ENCODE measurements at places on chromosomes 1 and 21. TPM values are rescaled to one million over a fixed set of nuclear protein-coding genes. Genes with fewer than 3 reads are reported as not detected.
A peak's percentile ranks its signal among the peaks of the same experiment; 100 is the strongest.

DNA sequence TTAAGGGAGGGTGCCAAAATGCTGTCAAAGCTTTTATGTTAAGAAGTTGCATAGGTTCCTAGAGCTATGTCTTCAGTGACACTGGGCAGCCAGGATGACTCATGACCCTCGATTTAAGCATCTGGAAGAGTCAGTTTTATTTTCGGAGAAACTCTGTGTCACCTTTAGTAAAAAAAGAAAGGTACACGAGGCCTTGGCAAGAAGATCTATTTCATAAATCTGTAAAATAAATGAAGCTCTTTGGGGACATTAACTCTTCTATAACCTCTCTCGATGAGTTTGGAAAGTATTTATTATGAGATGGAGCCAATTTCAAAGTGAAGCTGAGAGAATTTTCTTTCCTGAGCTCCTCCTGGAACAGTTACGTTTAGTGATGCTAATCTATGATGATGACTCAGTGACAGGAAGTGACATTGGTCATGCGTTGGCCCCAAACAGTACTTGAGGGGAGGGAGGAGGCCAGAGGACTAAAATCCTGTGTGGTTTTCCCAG is 156.5 kb downstream of the HLX start:
- H3K4me3 ChIP-seq: no peak overlapping the region
- H3K27me3 ChIP-seq: no peaks in the 10 kb centered on the region
- H3K4me1 ChIP-seq: no peaks in the 10 kb centered on the region

DNA sequence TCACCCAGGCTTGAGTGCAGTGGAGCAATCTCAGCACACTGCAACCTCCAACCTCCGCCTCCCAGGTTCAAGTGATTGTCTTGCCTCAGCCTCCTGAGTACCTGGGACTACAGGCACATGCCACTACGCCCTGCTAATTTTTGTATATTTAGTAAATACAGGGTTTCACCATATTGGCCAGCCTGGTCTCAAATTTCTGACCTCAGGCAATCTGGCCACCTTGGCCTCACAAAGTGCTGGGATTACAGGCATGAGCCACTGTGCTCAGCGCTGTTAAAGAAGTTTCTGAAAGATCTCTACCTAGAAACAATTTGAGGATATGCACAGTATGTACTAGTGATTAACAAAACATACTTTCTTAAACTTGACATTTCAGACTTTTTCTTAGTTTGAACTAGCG is 182.6 kb upstream of the ESRRG start:
- no peaks in the 10 kb centered on the region for H3K36me3 ChIP-seq
- H3K4me3 ChIP-seq: no peak overlapping the region
- no peak overlapping the region for H3K27ac ChIP-seq
- DNase-seq: no peak
- H3K27me3 ChIP-seq: no peaks in the 10 kb centered on the region

- H3K4me3 ChIP-seq: no peak overlapping the region
- H3K27me3 ChIP-seq: no peaks in the 10 kb centered on the region
- no peak for DNase-seq
- no peaks in the 10 kb centered on the region for H3K36me3 ChIP-seq
Observed at GRCh38 chr1:44261171-44261817, 48.0 kb downstream of the DMAP1 start.

DNA sequence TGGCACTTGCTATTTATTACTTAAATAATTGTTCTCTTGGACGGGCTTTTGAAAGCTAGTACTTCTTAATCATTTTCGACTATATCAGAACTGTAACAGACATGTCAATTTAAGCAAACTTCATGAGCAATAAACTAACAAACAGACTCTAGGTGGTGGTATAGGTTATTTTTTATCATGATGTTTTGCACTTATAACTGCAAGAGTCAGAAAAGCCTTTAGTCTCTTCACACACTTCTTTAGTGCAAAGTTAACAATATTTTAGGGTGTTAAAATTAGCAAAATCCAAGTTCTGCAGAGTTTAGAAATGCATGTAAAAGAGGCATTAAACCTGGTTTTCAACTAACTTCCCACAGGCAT is 2.2 kb downstream of the NRIP1 start:
- peaks cover 4% of the 10 kb centered on the region for H3K4me1 ChIP-seq
- H3K27me3 ChIP-seq: no peaks in the 10 kb centered on the region
- H3K27ac ChIP-seq: no peak overlapping the region
- no peaks in the 10 kb centered on the region for H3K36me3 ChIP-seq
- DNase-seq: no peak
- peak overlapping the region; percentile 96 for H3K4me3 ChIP-seq

CNR2 gene
- total RNA-seq: 0.57 TPM

LCK gene
- total RNA-seq: 10.3 TPM

NIPAL3 gene
- 46.4 TPM for total RNA-seq

PROX1 gene
- 6.6 TPM for total RNA-seq

All from kidney (tissue), 22 donors.